ENCODE measurements at places on chromosomes 16 and 17.

GRCh38 chr17:66949501-66949900 is 15.0 kb upstream of the CACNG4 start:
- no peak for DNase-seq

- DNase-seq, result no peak
Observed at GRCh38 chr16:58157951-58158540, 28.9 kb upstream of the CFAP20 start.

DNA sequence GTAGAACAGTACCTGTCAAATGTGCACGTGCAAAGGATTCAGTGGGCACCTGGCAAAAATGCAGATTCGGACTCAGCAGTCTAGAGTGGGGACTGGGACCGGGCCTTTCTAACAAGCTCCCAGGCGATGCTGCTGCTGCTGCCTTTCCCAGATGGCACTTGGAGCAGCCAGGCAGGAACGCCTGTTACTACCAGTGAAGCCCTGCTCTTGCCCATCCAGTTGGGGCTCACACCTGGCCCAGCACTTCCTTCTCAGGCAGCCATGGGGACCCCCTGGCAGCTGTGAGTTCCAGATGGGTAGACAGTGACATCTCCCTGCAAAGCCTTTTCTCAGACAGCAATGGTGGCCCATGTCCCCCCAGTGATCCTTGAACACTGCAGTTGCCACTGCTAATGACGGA is 30.4 kb downstream of the KDM8 start:
- no peak for DNase-seq

DNA sequence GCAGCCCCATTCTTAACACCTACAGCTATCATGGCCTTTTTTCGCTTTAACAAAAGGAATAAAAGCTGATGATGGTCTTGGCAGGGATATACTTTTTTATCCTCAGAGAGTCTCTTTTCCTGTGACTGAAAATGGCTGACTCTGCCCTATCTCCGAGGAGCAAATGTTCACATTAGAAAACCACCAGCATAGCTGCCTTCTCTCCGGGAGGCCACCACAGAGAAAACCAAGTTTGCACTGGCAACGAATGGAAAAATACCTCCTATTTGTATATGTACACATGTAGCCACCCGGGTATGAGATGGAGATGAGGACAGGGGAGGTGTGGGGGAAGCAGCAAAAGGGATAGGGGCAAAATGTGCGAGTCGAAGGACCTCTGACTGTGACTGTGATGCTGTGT is 88.2 kb downstream of the STX8 start:
- no peak for DNase-seq

DNA sequence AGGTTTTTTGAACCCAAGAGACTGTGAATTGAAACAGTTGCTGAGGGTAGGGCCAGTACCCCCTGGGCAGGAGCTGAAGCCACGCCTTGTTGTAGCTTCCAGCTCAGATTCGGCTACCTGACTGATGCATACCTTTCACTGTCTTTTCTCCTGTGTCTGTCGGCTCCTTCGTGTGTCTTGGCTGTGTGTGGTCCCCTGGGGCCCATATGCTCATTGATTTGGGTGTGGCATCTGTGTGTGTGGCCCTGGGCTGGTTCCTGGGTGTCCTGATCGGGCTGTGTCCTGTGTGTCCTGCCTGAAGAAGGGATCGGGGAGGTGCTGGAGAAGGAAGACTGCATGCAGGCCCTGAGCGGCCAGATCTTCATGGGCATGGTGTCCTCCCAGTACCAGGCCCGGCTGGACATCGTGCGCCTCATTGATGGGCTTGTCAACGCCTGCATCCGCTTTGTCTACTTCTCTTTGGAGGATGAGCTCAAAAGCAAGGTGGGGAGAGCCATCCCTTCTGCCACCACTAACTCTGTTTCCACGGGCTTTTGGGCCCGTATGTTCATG is 20.9 kb downstream of the CASKIN2 start:
- no peak for DNase-seq

DNA sequence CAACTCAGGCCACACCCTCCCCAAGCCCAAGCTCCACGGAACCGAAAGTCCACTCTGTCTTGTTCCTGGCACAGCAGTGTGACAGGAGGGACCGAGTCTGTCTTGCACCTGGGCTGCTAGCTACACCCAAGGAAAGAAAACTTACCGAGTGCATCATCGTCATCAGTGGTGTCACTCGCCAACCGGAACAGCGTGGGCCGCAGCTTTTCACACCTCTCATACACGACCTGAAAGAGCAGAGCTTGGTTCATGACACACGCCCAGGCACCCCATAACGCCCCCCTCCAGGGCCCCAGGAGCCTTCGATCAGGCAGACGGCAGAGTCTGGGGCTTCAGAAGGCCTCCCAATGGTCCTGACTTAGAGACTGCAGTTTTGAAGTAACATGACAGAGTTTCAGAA is 27.5 kb downstream of the GGA2 start:
- DNase-seq, result no peak

- DNase-seq, result no peak
Observed at GRCh38 chr16:87877942-87878507, 8.7 kb upstream of the SLC7A5 start.

GRCh38 chr17:67974185-67974584 is 22.1 kb downstream of the C17orf58 start:
- no peak for DNase-seq

DNA sequence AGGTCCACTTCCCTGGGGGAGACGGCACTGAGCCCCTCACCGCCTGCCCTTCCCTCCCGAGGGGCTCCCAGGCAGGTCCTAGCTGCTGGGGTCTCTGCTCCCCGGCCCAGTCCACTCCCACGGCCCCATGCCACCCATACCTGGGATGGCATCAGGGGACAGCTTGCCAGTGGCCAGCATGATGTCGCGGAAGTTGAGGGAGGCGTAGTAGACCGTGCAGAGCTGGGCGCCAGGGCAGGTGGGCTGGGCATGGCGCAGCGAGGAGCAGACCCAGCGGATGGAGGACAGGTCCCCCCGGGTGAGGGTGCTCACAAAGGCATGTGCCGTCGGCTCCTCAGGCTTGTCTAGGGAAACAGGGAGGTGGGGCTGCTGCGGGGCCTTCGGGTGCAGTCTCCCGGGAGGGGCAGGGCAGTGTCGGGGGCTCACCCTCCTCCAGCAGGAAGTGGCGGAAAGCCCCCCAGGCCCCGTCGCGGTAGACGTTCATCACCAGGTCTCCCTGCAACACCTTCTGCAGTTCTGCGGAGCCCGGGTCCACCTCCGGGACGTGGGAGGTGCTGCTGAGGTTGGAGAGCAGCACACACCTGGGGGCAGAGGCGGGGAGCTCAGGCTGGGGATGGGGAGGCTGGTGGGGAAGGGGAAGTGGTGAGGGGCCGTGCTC is 13.5 kb downstream of the FASN start:
- no peak for DNase-seq

- DNase-seq, result no peak
Observed at GRCh38 chr16:8113843-8114242, 476.5 kb downstream of the TMEM114 start.

DNA sequence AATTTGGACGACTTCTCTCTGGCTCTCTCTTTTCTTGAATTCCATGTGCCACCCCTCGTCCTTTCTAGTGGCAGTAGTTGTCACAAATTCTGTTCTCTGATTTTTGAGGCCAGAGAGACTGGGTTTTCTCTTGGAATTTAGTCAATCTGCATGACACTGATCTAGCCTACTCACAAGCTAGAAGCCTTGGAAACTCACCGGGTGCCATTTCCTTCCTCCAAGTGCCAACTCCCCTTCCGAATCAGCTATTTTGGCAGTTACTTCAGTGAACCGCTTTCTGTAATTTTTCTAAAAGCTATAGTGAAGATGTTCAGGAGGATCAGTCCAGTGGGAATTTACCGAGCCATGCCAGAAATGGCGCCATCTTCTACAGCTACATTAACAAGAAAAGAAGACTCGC is 228.9 kb downstream of the PMP22 start:
- DNase-seq, result peak; percentile 83

- DNase-seq, result no peak
Observed at GRCh38 chr16:4690946-4691665, 2.3 kb upstream of the NUDT16L1 start.

GRCh38 chr16:47069313-47069712 is 74.4 kb downstream of the NETO2 start:
- DNase-seq, result no peak

DNA sequence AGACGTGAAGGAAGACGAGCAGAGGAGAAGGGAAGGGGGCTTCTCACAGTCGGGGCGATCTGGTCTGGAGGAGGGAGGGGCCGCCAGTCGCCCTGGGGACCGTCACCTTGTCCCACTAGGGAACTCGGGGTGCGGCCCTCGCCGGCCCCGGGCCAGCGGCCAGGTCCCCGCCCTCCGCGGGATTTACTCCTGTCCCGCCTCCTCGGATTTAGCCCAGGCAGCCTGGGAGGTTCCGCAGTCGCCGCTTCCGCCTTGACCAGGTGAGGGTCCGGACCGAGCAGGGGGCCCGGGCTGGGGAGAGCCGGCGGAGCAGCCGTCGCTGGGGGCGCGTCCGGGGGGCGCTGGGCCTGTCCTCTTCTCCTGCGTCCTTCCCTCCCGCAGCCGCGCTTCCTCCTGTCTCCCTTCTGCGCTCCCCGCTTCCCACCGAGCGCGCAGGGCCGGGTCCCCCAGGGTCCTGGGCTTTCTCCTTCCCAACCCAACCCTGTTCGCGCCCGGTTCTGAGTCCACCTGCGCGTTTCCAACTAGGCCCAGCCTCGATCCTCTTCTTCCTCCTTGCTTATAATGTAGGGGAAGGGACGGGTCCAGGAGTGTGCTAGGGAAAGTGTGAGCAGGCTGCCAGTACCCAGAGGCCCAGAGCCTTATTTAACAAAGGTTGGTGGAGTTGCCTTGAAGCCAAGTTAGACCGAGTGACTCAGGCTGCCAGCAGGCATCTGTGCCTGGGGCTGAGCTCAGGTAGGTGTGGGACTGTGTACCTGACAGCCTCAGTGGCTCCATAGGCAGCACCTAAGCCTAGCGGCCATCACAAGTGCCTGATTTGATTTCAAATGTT is at the start of gene TNK1:
TNK1 (plus strand) TSS at position 235 of the 829 bp plus-strand sequence. CDS start 1,838 bp downstream, outside the sequence.
- no peak for DNase-seq

DNA sequence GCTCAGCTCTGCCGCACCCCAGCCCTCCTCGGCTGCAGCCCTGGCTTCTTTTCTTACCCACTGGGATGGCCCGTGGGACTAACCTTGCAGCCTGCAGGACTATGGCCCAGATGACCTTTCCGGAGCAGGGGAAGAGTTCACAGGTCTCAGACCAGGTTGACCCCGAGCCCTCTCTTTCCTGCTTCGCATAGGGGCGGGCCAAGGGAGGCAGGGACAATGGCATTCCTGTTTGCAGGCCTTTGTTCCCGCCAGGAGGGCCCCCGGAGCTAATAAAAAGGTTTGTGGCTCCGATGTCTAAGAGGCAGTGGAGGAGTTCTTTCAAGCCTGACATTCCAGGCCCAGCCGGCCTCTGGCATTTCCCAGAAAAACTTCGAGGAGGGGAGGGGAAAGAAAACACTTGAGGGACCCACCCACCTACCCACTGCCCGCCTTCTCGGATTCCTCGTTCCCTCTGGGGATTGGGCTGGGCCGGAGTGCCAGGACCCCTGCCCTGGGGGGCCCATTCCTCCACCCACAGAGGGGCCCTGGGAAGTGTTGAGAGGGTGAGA is 5.8 kb upstream of the SOCS3 start:
- DNase-seq, result peak; percentile 92

DNA sequence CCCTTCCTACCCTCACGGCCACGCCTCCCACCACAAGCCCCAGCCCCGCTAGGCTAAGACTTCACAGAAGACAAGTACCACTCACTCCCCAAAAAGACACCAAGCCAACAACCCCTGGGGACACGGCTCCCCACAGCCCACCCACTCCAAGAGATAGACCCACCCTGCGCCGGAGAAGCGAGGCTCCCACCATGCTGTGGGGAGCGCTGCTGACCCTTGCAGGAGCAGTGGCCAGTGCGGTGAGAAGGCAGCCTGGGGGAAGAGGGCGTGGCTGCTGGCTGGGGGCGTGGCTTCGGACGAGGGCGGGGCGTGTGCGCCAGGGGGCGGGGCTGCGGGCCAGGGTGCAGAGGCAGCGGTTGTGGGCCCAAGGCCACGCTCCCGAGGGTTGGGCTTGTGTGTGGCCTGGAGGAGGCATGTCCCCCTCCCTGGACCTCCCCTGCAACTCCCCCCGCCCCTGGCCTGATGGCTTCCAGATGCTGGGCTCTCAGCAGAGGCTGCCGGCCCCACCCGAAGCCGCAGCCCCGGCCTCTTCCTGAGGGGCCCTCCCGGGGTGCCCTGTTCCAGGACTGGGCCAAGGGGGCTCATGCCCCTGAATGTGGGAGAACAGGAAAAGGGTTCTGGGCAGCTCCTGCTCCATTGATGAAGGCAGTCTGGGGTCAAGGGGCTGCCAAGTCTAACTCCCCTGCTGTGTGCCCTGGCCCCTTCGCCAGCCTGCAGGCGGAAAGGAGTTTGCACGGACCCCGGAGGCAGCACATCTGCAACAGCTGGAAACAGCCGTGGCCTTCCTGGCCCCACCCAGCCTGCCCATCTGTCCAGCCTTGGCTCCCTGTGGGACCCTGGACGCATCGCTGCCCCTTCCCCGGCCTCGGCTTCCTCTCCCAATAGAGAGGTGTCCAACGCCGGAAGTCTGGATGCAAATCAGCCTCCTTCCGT is 9.1 kb downstream of the TFAP4 start:
- DNase-seq, result no peak

DNA sequence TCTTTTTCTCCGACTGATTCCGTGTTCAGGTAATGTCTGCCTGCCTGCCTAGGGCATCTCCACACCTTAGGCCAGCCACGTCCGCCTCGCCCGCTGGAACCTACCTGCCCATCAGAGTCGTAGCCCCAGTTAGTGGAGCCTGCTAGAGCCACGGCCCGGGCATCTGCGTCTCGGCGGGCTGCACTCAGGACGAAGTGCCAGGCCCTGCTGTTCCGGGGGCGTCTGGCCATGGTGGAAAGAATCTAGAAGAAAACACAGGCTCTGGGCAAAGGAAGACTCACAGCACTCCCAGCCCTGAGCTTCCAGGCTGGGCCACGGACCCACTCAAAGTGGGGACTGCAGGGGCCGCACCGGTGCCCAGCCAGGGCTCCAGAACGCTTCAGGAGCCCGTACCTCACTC is 1.1 kb downstream of the SPSB3 start:
- no peak for DNase-seq

- no peak for DNase-seq
Observed at GRCh38 chr16:70646260-70647241, at the start of gene IL34. Gene IL34, plus strand, starts transcription at chr16:70646559. Its CDS starts 389 bp downstream, at chr16:70646948.

- no peak for DNase-seq
Observed at GRCh38 chr16:15811481-15812400, 45.1 kb downstream of the MYH11 start.

DNA sequence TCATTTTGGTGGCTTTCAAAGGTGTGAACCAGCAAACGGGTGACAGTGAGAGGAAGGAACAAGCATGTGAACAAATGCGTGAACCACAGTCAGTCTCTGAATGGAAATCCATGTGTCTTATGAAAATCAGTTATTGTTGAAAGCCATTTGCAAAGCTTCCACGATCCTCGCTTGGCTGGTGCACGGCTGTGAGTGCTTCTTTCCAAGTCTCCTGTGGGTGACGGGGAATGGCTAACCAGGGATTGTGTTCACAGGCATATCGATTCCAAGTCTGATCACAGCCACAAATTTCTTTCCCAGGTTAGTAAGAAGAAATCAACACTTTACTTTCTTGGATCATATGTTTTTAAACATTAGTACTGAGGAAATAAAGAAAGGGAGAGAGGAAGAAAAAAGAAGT is 556.9 kb upstream of the RBFOX1 start:
- DNase-seq, result no peak

Measured in iPS DF 19.7 (cell line).